ENCODE measurements at places on chromosomes 7 and 10. TPM values are rescaled to one million over a fixed set of nuclear protein-coding genes. Genes with fewer than 3 reads are reported as not detected.
A peak's percentile ranks its signal among the peaks of the same experiment; 100 is the strongest.

DNA sequence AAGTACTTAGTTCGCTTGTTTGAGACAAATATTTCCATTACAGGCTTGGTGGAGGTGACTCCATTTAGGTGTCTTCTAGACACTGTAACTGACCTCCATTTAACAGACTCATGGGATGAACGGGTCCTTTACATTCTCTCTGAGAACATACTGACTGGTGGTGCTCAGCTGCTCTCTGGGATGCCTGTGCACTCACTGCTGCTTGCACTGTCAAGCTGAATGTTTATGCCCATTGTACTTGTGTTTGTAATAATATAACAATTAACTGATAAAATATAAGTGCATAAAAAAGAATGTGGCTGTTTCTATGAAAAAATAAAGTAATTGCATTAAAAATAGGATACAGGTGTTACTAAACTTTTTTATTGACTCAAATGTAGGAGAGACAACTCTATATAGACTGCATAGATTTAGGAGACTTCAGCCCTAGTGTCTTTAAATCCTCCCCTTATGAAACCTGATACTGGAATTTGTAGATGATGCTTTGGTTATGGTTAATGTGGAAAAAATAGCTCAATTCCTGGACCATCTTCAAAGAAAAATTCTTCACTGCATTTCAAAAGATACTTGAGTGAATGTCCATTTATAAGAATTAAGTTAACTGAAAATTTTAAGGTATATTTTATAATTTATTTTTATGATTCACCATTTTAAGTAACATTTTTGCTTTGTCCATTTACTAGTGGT is 85.4 kb downstream of the CDK14 start:
- H3K36me3 ChIP-seq, result no peaks in the 10 kb centered on the region
- H3K27me3 ChIP-seq, result no peaks in the 10 kb centered on the region
- no peak for DNase-seq
- no peak overlapping the region for H3K27ac ChIP-seq

GRCh38 chr7:150675714-150676113 is 9.8 kb upstream of the GIMAP2 start:
- no peak for DNase-seq
- no peak overlapping the region for H3K4me3 ChIP-seq
- H3K4me1 ChIP-seq, result no peaks in the 10 kb centered on the region
- no peaks in the 10 kb centered on the region for H3K36me3 ChIP-seq
- peak overlapping the region; percentile 50 for H3K27ac ChIP-seq
- H3K27me3 ChIP-seq, result no peaks in the 10 kb centered on the region

GRCh38 chr10:65898055-65898454 is 1027.8 kb upstream of the LRRTM3 start:
- H3K4me3 ChIP-seq, result no peak overlapping the region
- H3K4me1 ChIP-seq, result no peaks in the 10 kb centered on the region
- H3K36me3 ChIP-seq, result no peaks in the 10 kb centered on the region
- no peak for DNase-seq

GRCh38 chr10:107856047-107856315 is 691.5 kb upstream of the SORCS1 start:
- no peaks in the 10 kb centered on the region for H3K36me3 ChIP-seq
- DNase-seq, result no peak
- no peak overlapping the region for H3K27ac ChIP-seq
- H3K4me3 ChIP-seq, result no peak overlapping the region
- H3K27me3 ChIP-seq, result no peaks in the 10 kb centered on the region

Gene GIMAP6
- polyA plus RNA-seq, result 5.8 TPM

GRCh38 chr7:108181073-108181985 is 51.2 kb upstream of the LAMB4 start:
- no peaks in the 10 kb centered on the region for H3K36me3 ChIP-seq
- no peak overlapping the region for H3K27ac ChIP-seq
- no peaks in the 10 kb centered on the region for H3K4me1 ChIP-seq
- no peaks in the 10 kb centered on the region for H3K27me3 ChIP-seq

DNA sequence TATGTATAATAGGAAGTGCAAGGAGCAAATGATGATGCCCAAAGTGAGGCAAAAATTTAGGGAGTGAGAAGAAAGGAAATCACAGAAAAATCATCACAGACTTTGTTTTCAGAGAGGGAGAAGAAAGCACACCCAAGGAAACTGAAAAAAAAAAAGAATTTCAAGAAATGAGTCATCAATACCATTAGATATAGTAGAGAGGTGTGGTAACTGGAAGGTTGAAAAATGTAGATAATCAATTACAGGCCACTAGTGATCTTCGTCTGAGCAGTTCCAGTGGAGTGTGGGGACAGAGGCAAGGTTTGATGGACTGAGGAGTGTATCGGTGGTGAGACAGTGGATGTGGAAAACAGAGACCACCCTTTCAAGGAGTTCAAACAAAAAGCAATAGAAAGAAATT is 31.7 kb downstream of the ASB4 start:
- no peak overlapping the region for H3K27ac ChIP-seq
- DNase-seq, result no peak
- H3K4me1 ChIP-seq, result no peaks in the 10 kb centered on the region
- no peak overlapping the region for H3K4me3 ChIP-seq

DNA sequence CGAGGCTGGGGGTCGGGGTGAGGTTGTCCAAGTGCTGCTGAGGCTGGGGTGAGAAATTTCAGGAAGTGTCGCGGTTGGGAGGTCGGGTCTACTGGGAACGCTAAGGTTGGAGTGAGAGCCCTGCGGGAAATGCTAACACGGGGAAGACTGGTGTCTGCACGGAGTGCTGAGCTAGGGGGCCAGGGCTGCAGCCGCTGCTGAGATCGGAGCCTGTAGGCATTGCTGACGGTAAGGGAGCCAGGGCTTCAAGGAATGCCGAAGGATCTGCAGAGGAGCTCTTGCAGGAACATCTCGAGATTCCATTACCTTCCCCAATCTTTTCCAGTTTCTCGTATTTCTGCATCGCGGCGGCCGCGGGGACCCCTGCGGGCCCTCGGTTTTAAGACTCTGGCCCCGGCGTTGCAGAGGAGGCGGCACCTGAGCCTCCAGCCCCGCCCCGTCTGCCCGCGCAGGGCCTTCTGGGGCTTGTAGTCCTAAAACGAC is at the start of gene CDK5:
Gene CDK5, minus strand, starts transcription at position 392 of the 483 bp plus-strand sequence. Its CDS starts 49 bp downstream, at position 343.
- DNase-seq, result peak; percentile 76
- H3K36me3 ChIP-seq, result no peaks in the 10 kb centered on the region
- peak within 1 kb of the TSS; percentile 88 for H3K4me3 ChIP-seq
- no peaks in the 10 kb centered on the region for H3K4me1 ChIP-seq
- H3K27ac ChIP-seq, result peak within 1 kb of the TSS; percentile 93
- no peaks in the 10 kb centered on the region for H3K27me3 ChIP-seq

Data from sigmoid colon (tissue), 7 donors.